ENCODE measurements at places on chromosomes 4 and X.

- DNase-seq, result no peak
These were observed 28.7 kb downstream of the RHOH start for GRCh38 chr4:40225497-40225896.

- DNase-seq, result no peak
These were observed 187.9 kb downstream of the MAB21L2 start for GRCh38 chr4:150769845-150770244.

GRCh38 chr4:172007889-172008288 is 194.7 kb downstream of the GALNTL6 start:
- no peak for DNase-seq

- DNase-seq, result no peak
These were observed 1450.7 kb upstream of the TENM3 start for GRCh38 chr4:180792541-180792940.

GRCh38 chr4:107497054-107497453 is 223.0 kb downstream of the PAPSS1 start:
- no peak for DNase-seq

GRCh38 chrX:87727620-87728019 is 210.0 kb downstream of the KLHL4 start:
- DNase-seq, result no peak

DNA sequence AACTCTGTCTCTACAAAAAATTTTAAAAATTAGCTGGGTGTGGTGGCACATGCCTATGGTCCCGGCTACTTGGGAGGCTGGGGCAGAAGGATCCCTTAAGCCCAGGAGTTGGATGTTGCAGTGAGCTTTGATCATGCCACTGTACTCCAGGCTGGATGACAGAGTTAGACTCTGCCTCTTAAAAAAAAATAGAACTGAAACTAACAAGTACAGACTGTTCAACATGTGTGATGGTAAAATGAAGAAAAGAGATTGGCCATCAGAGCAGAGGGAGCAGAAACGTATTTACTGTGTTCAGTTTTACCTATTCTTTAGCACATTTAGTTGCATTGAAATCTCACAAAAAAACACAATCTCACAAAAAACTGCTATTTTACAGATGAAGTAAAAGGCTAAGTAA is 77.9 kb upstream of the NAP1L5 start:
- no peak for DNase-seq

DNA sequence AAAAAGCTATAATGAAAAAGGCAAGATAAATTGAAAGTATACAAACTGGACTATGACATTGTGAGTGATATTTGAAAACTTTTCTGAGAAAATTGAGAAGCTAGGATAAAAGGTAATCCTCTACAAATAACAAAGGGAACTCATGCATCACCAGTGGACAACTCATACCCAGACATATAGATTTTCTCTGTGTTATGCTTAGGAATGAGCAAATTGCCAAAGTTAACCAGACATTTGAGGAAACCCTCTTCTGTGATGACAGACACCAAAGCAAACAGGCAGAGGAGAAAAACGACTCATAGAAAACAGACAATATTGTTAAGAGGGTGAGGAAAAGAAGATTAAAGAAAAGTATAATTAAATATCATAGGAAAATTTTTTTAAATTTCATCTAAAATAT is 186.5 kb downstream of the MAB21L2 start:
- DNase-seq, result no peak

DNA sequence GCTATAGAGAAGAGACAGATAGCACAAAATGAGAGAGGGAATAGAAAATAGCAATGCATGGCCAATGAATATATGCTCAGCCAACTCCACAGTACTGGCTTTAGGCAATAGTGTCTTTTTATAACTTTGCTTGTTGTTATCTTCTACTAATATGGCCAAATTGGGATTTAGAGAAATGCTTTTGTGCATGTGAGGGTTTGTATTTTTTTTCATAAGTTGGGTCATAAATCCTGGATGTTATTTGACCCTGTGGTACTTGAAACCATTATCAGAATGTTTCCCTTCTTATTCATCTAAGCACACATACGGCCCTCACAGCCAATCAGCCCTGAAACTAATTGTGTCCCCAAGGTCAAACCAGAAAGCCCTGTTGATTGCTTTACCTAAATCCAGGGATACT is 35.2 kb upstream of the LPAR4 start:
- no peak for DNase-seq

Data from retina (tissue), 1 donor.